Omental fat pad (tissue), 4 donors: ENCODE measurements at places on chromosomes 2 and 18.

DNA sequence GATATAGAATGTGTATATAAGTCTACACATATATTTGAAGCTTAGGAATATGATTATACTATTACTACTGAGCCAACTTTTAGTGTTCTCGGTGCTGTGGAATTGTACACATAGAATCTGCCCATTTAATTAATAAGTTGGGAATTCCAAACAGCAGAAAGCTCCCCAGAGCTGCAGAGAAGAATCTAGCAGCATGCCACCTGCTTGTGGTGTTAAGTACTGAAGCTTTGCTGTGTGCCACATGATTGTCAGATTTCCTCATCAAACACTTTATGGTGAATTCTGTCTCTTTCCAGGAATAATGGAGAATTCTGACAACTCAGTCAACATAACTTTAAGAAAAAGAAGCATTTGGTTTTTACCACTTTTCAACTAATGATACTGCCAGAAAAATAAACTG is 117.8 kb downstream of the WDSUB1 start:
- DNase-seq = no peak

DNA sequence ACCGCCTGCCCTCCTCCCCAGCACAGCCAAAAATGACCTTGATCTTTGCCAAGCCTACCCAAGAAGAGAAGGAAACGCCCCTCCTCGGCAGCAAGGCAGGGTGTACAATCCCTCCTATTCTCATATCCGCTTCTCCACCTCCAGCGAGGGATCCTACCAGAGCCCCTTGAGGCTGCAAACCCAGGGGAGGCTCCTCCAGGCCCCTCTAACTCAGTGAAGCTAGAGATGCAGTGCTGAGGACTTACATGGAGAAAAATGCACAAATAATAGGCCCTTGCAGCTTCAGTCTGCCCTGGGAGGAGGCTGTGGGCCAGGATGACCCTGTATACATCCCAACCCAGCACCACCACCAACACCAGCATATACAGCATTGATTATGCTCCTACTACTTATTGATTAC is 46.9 kb upstream of the POMC start:
- no peak for DNase-seq

DNA sequence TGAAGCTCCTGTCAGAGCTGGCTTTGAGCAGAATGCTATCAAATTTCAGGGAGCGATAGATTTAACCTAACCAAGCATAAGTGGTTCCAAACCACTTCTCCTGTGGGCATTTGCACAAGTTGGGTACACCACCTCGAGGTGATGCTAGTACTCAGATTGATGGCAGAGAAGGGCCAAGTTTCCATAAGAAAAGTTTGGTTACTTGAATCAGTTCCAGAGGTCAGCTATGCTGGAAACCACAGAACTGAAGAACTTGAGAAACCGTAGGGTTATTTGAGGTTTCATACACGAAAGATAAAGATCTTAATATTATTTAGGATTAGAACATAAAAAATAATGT is 238.2 kb upstream of the SOX11 start:
- no peak for DNase-seq

DNA sequence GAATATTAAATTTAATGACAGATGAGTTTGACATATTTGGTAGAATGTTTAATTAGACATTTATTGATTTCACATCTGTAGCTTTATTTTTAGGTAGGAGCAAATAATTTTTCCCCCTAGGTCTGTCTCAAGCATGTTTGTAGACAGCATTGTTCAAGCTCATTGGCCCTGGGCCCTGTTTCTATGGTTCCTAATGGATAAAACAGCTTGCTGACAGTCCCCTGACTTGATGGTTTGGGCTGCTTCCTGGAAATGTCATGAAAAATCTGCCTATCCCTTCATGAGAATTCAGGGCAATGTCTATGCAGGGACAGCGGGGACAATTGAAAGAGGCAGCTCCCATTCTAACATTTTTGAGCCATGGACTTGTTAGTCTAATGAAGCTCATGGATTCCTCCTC is 14.6 kb upstream of the MEP1B start:
- no peak for DNase-seq

GRCh38 chr2:172931256-172931894 is 144.3 kb upstream of the MAP3K20 start:
- DNase-seq = no peak

- no peak for DNase-seq
Measured at GRCh38 chr18:22169889-22170420, 566 bp downstream of the GATA6 start.

- no peak for DNase-seq
Measured at GRCh38 chr18:30298769-30299168, 743.8 kb downstream of the DSC3 start.

DNA sequence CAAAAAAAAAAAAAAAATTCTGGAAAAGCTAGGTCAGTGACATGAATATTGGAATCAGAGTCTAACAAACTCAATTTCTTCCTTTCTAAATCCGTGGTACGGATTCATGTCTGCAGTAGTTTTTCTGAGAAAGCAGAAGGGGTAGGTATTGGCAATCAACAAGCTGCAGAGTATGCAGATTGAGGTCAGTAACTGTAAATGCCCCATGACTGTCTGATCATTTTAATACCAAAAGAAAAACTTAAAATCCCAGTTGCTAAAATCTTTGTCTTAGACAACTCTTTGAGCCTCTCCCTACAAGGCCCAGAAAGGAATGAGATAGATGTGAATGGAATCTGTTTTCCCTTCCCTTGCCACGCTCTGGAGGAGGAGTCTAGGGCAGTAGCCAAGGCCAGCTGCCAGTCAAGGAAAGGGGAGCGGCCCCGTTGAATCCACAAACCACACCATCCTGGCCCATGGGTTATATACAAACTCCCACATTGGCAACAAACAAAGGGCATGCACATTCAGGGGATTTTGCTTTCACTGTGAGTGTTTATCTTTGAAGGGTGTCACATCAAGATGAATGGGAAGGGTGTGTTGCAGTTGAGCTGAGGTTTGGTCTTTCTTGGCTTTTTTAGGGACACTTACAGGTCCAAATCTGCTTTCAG is 6.1 kb upstream of the CASP8 start:
- DNase-seq = no peak

DNA sequence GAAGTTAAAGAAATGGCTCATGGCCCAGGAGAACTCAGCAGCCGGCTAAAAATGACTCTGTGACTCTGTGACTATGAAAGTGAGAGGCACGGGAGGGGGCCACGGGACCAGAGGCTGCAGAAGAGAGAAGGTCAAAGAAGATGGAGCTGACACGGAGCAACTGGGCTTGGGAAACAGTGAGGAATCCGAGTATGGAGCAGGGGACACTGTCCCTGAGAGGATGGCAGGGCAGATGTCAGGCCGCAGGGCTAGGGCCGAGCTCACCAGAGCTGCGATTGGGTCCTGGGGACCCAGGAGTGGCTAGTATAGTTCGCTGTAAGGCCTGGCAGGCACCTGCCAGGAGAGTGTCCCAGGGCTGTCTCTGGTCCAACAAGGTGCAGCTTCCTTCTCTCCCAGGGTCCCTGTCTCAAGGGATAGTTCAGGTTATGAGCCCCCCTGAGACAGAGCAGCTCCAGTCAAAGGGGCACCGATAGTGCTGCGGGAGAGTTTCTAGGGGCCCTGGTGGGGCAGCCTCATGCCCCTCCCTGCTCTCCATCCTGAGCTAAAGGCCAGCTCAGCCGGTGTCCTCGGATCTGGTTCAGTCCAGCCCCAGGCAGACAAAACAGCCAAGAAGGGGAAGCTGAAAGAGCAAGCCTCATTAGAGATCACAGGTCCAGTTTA is 42.7 kb downstream of the CIB4 start:
- DNase-seq = no peak

GRCh38 chr2:157919181-157919580 is 43.1 kb upstream of the ACVR1 start:
- no peak for DNase-seq

DNA sequence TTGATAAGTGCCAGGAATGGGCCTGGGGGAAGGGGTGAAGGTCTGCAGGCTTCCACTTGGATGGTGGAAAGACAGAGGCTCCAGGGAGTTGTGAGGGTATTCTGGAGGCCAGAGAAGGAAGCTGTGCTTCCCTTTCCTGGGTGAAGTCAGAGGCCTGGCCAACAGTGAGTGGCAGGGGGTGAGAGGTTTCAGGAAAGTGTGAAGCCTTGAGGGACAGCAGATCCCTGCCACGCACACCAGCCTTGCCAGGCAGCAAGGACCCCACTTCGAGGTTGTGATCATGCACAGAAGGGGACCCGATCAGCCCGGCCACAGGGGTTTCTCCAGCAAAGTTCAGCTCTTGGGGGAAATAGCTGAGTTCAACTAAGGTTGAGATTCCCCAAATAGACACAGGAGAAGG is 66.5 kb downstream of the SMAD7 start:
- peak; percentile 20 for DNase-seq

GRCh38 chr18:61575419-61575818 is 242.2 kb downstream of the CDH20 start:
- DNase-seq = no peak

DNA sequence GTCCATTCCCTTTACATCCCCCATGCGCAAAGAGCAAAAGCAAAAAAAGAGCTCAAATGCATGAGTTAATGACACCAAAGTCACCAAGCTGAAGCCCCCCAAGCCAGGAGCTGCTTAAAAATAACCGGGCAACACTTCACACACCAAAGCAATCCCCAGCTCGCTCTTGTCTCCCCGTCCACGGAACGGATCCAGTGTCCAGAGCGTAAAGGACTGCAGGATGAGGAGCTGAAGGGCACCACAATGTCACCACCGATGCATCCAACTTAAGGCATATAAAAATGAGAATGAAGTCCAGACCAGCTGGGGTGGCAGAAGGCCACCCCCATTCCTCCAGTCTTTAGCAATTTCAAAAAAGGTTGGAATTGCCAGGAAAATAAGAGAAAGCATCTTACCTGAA is 8.7 kb downstream of the SMAD7 start:
- no peak for DNase-seq

- no peak for DNase-seq
Measured at GRCh38 chr2:12718015-12718671, 1.4 kb downstream of the TRIB2 start.

- no peak for DNase-seq
Measured at GRCh38 chr2:233289648-233290047, 18.0 kb upstream of the SAG start.

GRCh38 chr2:37984176-37984575 is 59.1 kb downstream of the RMDN2 start:
- DNase-seq = no peak

- DNase-seq = no peak
Measured at GRCh38 chr2:180061085-180061484, 54.0 kb upstream of the CWC22 start.

DNA sequence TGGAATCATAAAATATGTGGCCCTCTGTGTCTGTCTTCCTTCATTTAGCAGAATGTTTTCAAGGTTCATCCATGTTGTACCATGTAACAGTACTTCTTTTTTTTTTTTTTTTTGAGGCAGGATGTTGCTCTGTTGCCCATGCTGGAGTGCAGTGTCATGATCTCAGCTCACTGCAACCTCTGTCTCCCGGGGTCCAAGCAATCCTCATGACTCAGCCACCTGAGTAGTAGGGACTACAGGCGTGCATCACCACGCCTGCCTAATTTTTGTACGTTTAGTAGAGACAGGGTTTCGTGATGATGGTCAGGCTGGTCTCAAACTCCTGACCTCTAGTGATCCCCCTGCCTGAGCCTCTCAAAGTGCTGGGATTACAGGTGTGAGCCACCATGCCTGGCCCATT is 31.2 kb downstream of the RAB1A start:
- DNase-seq = no peak

GRCh38 chr2:68907920-68908253 is 36.7 kb upstream of the BMP10 start:
- DNase-seq = no peak

GRCh38 chr18:43060020-43060419 is 55.5 kb downstream of the RIT2 start:
- DNase-seq = no peak

DNA sequence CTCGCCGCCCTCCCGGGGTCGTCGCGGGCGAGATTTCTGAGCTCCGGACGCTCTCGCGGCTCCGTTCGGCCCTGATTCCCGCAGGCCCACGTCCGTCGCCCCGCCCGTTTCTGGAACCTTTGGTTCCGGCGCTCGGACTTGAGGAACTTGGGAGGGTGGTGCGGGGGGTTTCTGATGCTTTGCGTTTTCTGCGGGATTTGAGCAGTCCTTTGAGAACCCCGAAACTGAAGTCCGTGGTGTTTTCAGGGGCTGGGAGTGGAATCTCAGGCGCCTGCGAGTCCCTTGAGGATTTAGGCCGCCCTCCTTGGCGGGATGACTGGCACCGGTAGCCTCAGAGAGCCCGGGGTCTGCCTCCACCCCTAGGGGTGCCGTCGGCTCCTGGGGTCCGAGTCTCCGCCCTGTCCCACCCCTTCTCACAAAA is 336 bp downstream of the THNSL2 start:
- DNase-seq = no peak

DNA sequence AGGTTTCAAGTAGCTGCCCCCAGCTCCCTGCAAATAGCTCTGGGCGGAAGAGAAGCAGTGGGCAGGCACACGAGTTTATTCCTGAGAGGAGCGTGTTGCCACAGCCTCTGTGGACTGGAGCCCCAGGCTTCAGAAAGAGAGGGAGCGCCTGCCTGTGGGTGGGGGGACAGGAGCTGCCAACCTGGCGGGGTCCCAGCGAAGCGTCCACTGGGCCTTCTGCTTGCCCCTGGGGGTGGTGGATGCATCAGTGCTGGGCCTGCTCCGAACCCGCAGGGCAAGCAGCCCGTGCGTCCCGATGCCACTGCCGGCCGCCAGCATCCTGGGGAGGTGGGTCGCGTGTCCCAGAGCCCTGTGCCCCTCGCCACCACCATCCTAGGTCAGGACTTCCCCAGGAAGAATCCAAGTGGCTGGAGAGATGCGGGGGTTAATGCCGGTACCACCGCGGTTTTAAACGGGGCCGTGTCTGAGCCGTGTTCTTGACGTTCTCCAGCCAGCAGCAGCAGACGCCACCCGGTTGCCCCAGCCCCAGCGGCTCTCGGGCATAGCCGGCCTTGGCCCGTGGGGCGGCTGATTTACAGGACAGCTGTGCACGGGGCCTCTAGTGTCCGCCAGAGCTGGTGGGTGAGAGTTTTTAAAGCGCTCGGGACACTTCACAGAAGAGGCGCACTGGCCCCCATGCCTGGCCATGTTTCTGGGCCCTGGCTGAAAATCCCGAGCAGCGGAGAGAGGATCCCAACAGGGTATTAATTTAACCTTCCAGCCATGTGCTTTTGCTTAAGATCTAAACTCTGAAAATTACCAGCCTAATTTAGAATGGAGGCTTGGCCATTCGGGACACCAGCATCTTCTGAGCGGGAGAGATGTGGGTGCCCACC is 84.7 kb downstream of the NFATC1 start:
- DNase-seq = no peak

GRCh38 chr2:159185401-159186130 is 100.9 kb downstream of the WDSUB1 start:
- no peak for DNase-seq
